ENCODE measurements at places on chromosomes 16 and 17. TPM values are rescaled to one million over a fixed set of nuclear protein-coding genes. Genes with fewer than 3 reads are reported as not detected.

DNA sequence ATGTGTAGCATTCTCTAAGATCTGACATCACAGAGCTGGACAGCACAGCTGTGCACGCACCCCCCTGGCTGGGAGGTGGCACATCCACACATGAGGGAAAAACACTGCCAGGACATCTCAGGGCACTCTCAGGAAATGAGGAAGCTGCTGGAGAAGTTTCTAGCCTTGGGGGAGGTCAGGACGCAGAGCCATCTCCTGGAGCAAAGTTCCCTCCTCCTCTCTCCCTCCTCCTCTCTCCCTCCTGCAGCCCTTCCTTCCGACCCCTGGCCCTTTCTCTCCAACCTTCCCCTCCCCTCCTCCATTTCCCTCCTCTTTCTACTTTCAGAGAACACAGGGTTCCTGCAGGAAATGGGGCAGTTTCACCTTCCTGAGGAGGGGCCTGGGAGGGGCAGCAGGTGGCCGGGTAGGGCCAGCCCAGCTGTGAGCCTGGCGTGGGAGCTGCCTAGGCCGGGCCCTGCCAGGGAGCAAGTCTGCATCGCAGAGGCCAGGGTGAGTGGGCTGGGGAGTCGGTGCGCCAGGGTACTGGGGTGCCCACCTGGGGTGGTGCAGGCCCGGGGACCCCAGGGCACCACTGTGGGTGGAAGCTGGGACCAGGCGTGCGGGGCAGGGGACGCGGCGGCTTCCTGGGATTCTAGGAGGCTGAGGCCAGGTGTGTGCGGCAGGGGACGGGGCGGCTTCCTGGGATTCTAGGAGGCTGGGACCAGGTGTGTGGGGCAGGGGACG is at the start of gene DPEP1:
Gene DPEP1 (plus strand): TSS at position 412 of the 723 bp plus-strand sequence. CDS start 16,769 bp downstream, outside the sequence.
- DNase-seq = no peak

DNA sequence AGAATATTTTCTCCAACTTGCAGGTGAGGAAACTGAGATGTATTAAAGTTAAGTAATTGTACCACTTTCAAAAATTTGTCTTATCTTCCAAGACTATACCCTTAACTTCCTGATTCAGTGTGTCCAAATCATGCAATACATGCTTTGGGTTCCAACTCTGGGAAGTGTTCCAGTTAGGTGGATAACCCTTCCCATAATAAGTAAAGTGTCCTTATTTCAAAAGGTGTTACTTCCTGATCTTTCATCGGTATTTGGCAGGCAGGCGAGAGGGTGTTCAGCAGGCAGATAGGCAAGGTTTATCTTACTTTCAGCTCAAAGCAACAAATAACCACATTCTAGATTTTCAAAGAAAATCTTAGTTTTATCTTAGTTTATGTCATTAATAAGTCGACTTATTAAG is 46.3 kb upstream of the ARHGAP44 start:
- no peak for DNase-seq

Gene GGT6
- total RNA-seq = not detected

GRCh38 chr17:45221081-45222013 is at the start of gene FMNL1:
TSS of gene FMNL1 (plus strand) at chr17:45221885. CDS start at chr17:45222125, 240 bp downstream.
- DNase-seq = peak; percentile 77

- DNase-seq = no peak
Measured at GRCh38 chr17:62995377-62995885, 29.4 kb downstream of the TANC2 start.

Gene DPEP3
- 10.6 TPM for total RNA-seq

- no peak for DNase-seq
Measured at GRCh38 chr16:86033016-86033474, 134.1 kb downstream of the IRF8 start.

GRCh38 chr17:48385319-48385718 is 44.7 kb downstream of the SKAP1 start:
- DNase-seq = no peak

DNA sequence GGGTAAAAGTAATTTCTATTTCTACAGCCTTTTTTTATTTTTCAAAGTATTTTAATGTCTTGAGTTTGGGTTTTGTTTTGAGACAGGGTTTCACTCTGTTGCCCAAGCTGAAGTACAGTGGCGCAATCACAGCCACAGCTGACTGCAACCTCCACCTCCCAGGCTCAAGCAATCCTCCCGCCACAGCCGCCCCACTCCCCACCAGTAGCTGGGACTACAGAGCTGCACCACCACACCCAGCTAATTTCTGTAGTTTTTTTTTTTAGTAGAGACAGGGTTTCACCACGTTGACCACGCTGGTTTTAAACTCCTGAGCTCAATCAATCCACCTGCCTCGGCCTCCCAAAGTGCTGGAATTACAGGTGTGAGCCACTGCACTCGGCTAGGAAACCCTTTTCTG is 44.0 kb downstream of the TUBD1 start:
- no peak for DNase-seq

DNA sequence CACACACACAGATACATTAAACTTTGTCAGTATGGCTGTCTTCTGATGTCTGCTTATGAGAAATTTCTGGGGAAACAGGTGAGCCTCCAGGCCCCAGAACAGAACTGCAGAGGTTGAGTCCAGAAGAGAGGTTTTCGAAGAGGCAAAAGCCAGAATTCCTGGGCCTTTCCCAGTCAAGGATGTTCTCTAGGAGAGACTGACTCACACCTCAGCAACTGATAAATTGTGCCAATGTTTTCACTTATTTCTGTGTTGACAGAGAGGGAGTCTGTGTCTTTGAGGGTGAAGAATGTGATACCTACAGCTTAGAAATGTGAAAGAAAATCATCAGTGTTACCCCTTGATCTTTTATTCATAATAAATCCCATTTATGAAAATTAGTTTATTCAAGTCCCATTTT is 30.3 kb downstream of the LDHD start:
- no peak for DNase-seq

DNA sequence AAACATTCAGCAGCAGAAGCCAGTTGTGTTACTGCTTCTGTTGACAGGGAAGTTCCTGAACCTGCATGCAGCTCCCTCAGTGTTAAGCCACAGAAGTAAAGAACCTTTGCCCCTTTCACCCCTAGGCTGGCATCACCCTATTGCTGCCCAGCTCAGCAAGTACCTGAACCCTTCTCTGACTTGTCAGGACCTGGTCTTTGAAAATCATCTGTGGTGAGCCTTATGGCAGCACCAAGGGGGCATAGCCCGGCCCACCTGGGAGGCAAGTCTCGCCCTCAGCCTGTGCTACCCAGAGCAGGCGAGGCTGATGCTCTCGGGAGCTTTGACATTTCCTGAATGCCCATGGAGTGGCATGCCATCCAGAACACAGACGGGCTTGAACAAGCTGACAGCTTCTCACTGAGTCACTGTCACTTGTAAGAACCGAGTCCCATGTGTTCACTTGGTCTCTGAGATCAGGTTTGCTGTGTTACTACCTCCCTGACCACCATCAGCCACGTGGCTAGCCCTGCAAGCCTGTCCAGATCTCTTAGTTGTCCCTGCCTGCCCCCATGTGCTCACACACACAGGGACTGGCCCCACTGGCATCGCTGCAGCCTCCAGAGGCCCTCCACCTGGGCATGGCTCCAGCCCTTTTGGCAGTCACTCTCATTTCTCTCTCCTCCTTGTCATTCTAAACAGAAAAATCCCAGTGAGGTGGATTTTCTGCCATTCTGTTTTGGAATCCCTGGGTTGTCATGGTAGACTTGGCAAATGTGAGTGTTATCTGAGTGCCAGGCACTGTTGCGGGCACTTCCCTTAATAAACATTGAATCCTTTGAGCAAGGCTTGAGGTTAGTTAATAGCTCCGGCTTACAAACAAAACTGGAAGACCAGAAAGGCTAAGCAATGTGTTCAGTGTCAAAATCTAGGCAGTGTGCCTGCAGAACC is 2.9 kb upstream of the CARMIL2 start:
- DNase-seq = no peak

DNA sequence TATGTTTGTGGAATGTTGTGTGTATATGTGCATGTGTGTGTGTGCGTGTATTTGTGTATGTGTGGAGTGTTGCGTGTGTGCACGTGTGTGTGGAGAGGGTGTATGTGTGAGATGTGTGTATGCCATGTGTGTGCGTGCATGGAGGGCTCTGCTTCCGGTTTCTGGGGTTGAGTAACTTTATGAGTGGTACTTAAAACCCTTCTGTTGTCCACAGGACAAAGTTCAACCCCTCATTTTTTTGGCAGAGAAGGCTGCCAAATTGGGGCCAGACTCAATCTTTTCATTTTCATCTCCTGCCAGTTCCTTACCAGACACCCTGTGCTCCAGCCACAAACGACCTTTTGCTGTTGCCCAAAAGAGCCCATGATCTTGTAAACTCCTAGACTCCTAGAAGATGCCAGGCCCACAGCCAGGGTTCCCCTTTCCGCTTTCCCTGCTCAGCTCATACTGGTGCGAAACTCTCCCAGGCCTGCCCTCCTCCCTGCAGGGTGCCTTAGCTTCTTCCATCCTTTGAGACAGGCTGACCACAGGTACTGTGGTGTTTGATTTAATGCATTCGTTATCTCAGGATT is 100.2 kb downstream of the CMIP start:
- DNase-seq = no peak

DNA sequence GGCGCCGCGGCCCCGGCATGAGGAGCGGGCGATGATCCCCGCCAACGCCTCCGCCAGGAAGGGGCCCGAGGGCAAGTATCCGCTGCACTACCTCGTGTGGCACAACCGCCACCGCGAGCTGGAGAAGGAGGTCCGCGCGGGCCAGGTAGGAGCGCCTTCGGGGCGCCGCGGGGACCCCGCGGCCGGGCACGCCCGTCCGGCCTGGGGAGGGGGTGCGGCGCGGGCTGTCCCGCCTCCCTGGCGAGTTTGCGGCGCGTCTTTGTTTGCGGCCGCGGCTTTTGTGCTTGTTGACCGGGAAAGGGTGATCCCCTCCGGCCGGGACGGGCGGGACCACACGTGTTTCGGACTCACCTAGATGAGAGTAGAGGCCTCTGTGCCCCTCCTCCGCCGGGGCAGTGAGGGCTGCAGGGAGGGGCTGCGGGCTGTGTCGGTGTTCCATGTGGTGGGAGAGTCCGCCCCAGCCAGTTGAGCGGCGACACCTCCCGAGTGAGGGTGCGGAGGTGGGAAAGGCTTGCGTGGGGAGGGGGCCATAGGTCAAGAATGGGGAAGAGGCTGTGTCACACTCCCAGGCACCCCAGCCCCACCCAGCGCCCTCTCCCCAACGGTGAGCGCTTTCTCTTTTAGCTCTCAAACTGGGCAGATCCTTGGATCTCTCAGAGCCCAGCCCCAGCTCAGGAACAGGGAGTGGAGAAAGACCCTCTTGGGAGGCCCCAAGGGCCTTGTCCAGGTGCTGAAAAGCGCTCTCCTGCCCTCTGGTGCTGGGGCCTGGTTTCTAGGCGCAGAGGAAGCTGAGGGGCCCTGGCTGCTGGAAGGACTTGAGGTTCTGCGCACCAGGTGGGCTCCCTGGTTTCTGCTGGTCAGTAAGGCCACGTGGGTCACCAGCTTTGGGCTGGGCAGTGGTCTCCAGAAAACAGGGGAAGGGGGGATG is 923 bp downstream of the ANKRD13B start:
- no peak for DNase-seq

Gene ACBD4
- total RNA-seq = 10.7 TPM

Gene IRX3
- 1.6 TPM for total RNA-seq

GRCh38 chr16:13110124-13110796 is 208.9 kb downstream of the SHISA9 start:
- DNase-seq = peak; percentile 43

GRCh38 chr16:23175651-23176050 is 6.9 kb upstream of the SCNN1G start:
- DNase-seq = no peak

DNA sequence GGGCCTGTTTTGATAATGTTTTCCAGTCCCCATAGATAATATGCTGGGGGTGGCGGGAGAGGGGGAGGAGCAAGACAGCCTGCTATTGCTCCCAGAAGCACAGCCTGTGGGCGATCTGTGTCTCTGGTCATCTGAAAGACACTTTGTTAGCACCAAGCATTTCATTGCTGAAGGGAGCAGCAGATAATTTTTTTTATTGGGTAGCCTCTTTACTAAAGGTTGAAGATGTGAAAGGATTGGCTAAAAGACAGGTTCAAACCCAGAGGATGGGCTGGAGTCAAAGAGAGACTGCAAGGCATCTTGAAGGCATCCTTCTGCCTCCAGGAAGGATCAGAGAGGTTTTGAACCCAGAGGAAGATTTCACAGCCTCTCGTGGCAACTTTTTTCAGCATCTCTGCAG is 60.6 kb downstream of the C17orf67 start:
- DNase-seq = no peak

Gene ZFP90
- 19.1 TPM for total RNA-seq

DNA sequence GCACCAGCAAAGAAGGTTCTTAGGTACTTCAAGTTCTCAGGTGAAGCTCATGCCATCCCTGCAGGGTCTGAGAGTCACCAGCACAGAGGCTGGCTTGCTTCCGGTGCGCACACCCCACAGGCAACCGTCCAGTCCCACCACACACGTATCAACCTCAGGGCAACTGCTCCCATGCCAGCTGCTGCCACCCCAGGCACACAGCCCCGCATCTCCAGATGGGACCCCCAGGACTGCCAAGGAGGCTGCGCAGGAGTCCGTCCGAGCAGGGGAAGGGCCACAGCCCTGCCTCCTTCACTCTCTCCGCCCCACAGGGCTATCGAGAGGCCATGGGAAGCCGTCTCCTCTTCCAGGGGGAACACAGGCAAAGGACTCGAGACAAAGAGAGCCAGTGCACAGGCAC is 13.3 kb downstream of the KIFC3 start:
- DNase-seq = no peak

GRCh38 chr17:61770043-61770442 is 93.3 kb downstream of the BRIP1 start:
- DNase-seq = no peak

Gene CHD9
- 27.5 TPM for total RNA-seq

Gene PPL
- 28.8 TPM for total RNA-seq

DNA sequence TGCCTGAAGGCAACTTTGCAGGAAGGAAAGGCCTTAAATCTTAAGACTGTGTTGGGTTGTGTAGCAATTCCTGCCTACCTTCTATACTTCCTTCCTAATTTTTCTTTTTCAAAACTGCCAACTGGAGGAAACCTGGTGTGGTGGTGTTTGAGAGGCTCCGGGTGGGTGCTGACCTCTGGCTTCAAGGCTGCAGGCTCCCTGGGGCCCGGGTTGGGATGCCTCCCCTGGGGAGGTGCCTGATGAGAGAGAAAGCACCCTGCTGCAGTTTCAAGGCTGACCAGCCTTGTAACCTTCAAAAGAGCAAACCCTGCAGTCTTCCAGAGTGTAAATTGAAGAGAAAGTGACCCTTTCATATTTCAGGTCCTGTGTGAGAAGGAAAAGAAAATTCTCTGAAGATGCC is 55.9 kb downstream of the MSI2 start:
- DNase-seq = no peak
